ENCODE measurements at places on chromosomes 3 and 15.
A peak's percentile ranks its signal among the peaks of the same experiment; 100 is the strongest.

GRCh38 chr3:24663406-24663805 lies 168.8 kb upstream of the THRB start:
- H3K27ac ChIP-seq: no peak overlapping the region
- no peak overlapping the region for H3K4me3 ChIP-seq
- no peak for DNase-seq
- no peaks in the 10 kb centered on the region for H3K27me3 ChIP-seq

DNA sequence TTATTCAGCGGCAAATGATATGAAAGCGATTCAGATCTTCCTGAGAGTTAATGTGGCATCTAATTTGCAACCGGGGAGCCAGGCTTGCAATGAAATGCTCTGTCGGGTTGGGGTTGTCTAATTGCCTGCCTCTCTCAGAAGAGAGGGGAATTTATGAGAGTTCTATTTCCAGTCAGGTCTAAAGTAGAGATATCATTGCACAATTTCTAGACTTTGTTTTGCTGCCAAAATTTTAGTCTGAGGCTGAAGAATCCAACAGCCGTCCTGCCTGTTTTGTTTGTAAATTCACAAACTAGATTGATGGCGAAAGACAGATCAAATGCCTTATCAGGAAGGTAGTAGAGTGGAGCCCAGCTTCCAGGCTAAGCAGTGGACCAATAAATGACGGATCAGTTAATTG lies 610 bp downstream of the LIPC start:
- no peaks in the 10 kb centered on the region for H3K27me3 ChIP-seq
- H3K36me3 ChIP-seq: no peaks in the 10 kb centered on the region
- peak overlapping the region; percentile 46 for H3K4me3 ChIP-seq
- no peak for DNase-seq

DNA sequence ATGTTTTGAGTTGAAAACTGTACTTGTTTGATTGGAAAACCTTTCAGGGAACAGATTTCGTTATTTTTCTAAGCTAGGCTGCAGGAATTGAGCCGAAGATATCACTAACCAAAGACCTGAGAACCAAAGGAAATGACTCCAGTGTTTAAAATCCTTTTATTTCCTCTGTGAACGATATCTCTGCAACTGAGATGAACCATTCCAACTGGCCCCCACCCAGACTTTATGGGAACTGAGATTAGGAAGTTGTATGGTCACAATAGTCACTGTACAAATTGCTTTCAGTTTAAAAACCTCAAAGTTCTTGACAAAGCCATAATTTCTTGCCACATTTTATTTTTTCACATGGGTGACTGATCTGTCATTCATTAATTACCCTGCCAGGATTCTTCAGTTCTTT lies 232.4 kb downstream of the RBMS3 start:
- no peak for DNase-seq
- H3K4me3 ChIP-seq: no peak overlapping the region
- H3K27me3 ChIP-seq: no peaks in the 10 kb centered on the region
- H3K4me1 ChIP-seq: no peaks in the 10 kb centered on the region
- no peak overlapping the region for H3K27ac ChIP-seq

GRCh38 chr3:32082721-32083120 lies 23.7 kb upstream of the GPD1L start:
- no peaks in the 10 kb centered on the region for H3K36me3 ChIP-seq
- no peak for DNase-seq
- no peaks in the 10 kb centered on the region for H3K27me3 ChIP-seq
- no peak overlapping the region for H3K27ac ChIP-seq
- no peak overlapping the region for H3K4me3 ChIP-seq
- no peaks in the 10 kb centered on the region for H3K4me1 ChIP-seq

GRCh38 chr15:82568986-82569385 lies 28.7 kb upstream of the RPS17 start:
- H3K36me3 ChIP-seq: no peaks in the 10 kb centered on the region
- H3K27ac ChIP-seq: no peak overlapping the region
- H3K27me3 ChIP-seq: no peaks in the 10 kb centered on the region

DNA sequence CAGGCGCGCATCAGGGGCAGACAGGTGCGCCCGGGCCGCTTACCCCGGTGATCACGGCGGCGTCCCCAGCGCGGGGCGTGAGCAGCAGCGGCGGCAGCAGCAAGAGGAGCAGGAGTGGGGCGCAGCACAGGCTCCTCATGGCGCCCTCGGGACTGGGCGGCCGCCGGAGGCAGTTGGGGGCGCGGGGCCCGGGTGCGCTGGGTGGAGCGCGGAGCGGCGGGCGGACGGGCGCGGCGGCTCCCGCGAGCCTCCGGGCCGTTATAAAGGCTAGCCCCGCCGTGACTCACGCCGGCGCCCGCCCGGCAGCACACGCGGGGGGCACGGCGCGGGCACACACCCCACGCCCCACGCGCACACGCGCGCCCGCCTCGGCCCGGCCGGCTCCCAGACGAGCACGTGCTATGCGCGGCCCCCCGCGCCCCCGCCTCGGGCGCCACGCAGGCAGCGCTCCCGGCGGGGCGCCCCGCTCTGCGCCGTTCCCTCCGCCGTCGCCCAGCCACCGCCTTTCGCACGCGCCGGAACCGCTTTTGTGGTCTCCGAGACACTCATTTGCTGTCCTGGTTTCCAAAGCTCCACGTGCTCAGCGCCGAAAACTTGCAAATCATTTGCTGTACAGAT lies at the start of gene PROK2:
PROK2 (minus strand) TSS at position 235 of the 618 bp plus-strand sequence; CDS start at position 139, 96 bp downstream.
- no peak for DNase-seq
- H3K36me3 ChIP-seq: no peaks in the 10 kb centered on the region
- no peaks in the 10 kb centered on the region for H3K4me1 ChIP-seq
- H3K27me3 ChIP-seq: peaks cover 9% of the 10 kb centered on the region
